ENCODE measurements at places on chromosomes 4 and X.

DNA sequence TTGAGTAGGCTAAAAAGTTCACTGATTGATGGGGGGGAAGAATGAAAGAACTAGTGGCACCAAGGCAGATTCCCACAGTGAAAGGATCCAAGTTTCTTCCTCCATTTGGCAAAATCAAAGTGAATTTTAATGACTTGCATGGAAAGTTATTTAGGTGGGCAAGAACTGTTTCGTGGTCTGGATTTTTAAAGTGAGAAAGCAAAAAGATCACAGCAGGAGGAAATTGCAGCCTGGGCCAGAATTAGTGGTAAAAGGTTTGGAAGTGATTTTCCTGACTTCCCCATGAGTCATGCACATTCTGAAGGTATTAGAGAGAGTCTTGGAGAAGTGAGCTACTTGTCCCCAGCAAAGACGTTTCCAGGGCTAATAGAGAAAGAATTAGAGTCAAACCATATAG is 207.8 kb downstream of the ANTXR2 start:
- DNase-seq, result no peak

DNA sequence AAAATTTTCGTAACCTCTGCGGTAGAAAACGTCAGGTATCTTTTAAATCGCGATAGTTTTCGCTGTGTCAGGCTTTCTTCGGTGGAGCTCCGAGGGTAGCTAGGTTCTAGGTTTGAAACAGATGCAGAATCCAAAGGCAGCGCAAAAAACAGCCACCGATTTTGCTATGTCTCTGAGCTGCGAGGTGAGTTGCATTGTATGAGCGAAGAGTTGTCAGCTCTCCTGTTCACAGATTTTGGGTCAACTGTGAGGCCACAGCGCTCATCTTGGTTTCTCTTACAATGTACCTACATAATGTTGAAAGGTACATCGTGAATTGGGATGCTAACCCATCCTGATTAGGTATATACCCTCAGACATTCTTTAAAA is 486 bp downstream of the CLCN3 start:
- peak; percentile 45 for DNase-seq

DNA sequence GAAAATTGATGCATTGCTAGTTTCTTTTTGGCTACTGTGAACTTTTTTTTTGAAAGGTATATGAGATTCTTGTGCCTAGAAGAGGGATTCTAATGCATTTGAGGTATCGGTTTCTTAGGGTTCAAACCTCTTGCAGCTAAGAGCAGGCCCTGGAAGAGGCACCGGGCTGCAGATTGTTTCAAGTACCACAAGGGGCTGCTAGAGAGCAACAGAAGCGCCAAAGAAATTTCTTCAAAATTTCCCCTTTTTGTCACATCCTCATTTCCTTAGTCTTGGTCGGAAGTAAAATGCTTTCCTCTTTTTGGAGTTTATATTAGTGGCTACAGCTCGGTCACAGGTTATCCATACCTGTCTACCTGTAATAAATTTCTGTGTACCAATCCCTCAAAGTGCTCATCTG is 89.8 kb downstream of the PDGFRA start:
- no peak for DNase-seq

DNA sequence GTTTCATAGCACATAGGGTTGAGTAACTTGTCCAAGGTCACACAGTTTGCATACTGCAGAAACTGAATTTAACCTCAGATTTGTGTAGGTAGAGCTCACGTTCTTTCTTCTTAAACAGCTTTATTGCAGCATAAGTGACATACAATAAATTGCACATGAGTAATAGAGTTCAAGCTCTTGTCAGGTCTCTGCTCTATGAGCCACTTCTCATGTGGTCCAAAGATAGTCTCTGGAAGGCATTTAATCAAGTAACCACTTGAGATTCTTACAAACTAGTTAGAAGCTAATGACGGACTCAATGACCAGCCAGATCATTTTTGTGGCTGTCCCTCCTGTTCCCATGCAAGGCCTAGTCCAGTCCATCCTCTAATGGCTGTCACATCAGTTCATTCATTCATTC is 68.9 kb downstream of the MAOB start:
- no peak for DNase-seq

DNA sequence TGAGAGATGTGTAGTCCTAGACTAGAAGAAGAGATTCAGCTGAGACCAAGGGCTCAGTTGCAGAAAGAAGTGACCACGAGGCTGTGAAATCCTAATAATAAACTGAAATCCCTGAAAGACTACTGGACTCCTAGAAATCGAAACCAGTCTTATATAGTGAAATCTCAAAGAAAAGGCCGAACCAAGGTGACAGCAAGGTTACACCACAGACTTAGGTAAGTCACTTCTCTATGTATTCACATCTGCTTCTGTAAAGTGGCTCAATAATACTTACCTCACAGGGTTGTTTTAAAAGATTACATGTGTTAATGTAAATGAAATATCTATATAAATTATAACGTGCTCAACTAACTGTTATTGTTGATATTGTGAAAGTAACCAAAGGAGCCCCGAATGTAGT is 60.3 kb downstream of the ARSJ start:
- DNase-seq, result no peak
